NT2/D1 (cell line): ENCODE measurements at places on chromosomes 2 and 18.

- no peak for DNase-seq
These were observed 86.8 kb downstream of the SEMA4F start for GRCh38 chr2:74740741-74741431.

DNA sequence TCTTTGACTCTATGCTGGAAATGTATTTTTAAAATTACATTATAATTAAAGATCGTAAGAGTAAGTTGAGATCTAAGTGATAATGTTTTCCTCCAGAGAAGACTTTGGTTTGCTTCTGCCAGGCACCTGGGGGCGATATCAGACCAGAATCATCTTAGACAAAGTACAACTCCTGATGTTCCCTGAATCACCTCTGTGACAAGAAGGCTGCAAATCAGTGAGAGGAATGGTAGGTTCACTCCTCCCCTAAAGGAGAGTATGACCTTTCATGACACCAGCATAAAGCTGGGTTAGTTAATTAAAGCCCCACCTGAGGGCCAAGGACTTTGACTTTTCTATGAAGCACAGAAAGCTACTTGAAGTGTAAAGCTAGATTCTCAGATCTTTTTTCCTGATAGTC, 114.4 kb upstream of the DTNA start:
- no peak for DNase-seq

GRCh38 chr2:222302178-222303018, 3.6 kb upstream of the PAX3 start:
- DNase-seq: no peak

DNA sequence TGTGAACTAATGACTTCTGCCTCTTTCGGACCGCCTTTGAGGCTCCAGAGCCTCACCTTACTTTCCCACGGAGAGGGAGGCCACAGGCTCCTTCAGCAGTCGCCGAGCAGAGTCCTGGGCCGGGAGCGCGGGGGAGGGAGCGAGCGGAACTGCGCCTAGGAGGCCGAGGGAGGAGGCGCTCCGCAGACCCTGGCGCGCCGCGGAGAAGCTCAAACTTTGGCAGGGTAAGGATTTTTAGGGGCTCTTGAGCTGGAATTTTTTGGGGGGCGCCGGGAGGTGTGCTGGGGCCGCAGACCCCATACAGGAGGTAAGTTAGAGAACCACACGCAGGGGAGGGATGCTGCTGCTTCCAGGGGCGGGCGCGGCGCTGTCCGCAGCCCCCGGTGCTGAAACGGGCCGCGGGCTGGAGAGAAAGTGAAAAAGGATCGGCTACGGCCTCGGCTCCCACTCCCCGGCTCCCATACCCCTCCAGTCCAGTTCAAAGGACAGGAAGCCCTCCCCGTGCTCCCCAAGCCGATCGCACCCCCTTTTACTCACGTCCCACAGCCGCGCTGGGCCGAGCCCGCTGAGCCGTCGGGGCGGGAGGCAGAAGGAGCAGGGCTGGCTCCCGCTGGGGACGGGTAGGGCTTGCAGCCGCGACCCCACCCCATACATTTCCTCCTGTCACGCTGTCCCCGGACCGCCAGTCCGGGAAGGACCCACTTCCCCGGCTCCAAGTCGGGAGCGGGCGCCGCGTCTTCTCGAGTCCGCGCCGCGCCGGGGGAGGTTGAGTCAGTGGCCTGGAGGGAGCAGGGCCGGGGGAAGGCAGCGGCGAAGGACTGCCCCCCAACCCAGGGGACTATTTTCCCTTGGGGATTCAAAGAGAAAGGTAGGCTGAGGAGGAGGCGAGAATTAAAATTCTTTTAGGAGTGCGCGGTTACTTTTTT, at the start of gene CNGA3:
CNGA3 (plus strand) TSS at position 146 of the 926 bp plus-strand sequence. CDS start 23,520 bp downstream, outside the sequence.
- no peak for DNase-seq

GRCh38 chr2:198456418-198456817, 652.0 kb downstream of the PLCL1 start:
- no peak for DNase-seq

DNA sequence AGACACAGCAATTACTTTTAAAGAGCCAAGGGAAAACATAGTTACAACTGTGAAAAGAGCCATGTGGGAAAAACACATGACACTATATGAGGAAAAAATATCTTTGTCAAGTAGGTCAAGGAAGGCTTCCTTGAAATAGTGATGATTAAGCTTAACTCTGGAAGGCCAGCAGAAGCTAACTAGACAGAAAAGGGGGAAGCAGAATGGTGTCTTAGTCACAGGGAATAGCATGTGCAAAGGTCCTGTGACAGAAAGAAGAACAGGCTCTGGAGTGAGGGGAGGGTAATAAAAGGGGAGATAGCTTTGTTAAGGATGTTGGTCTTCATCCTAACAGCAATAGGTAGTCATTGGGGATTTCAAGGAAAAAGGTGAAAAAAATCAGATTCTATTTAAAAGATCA, 64.0 kb downstream of the ARHGAP25 start:
- DNase-seq: no peak

DNA sequence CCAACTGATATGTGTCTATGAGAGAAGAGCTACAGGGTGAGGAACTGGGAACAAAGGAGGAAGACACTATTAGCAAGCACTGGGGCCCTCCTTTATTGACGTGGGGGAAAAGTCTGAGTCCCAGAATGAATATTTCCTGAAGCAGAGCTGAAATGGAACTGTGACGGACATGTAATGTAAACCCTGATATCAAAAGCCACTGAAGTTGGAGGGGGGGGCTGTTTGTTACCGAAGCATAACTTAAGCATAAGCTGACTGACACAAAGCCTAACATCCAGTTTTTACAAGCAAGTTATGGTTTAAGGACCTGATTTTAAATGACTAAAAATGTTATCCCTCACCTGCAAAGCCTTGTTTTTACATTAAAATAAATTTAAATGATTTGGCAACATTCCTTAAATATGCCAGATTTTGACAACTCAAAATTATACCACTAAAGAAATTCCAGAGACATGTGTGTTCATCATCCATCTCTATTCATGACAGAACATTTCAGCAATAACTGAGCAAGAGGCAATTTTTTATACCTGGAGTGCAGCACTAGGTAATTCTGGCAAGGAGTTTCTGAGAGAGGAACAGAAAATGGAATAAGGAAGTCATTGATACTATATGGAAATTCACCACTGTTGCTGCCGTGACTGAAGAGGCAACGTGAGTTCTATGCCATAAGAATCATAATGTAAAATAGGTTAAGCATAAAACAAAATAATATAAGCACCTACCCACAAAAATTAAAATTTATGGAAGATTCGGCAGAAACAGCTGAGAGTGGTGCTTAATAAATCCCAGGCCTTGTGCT, 186.0 kb downstream of the AFF3 start:
- no peak for DNase-seq

DNA sequence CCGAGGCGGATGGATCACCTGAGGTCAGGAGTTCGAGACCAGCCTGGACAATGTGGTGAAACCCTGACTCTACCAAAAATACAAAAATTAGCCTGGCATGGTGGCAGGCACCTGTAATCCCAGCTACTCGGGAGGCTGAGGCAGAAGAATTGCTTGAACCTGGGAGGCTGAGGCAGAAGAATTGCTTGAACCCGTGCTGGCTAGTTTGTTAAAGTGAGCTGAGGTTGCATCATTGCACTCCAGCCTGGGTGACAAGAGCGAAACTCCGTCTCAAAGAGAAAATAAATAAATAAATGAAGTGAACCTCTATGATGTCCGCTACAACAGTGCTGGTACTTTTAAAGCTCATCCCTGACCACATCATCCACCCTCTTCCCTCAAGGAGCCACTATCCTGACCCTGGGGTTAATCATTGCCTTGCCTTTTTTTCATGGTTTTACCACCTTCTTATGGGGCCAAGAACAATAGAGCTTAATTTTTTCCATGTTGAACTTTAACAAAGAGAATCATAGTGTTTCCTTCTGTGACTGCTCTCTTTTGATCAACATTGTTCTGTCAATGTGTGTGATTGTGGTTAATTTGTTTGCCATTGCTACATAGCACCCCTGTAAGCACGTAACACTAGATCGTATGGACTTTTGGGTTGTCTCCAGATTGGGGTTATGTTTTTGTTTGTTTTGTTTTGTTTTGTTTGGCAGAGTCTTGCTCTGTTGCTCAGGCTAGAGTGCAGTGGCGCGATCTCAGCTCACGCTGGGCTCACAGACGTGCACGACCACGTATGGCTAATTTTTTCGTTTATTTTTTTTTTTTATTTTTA, 17.1 kb upstream of the ATRAID start:
- no peak for DNase-seq

DNA sequence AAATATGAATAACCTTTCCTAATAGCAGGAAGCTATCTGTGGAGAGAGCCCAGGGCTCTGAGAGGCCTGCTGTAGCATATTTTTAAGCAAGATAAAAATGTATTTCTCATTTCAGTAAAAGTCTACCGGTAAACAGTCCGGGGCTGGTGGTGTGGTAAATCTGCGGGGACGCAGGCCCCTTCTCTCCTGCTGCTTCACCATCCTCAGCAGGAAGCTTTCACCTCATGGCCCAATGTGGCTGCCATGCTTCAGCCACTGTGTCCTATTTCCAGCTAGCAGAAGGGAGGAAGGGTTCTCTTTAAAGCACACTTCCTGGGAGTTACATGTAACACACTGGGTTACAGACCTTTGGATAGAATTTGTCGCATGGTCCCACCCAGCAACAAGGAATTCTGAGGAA, 79.5 kb upstream of the ODC1 start:
- no peak for DNase-seq

- no peak for DNase-seq
These were observed 22.5 kb upstream of the SIGLEC15 start for GRCh38 chr18:45802814-45803492.
